ENCODE measurements at places on chromosomes 7 and 10.

- DNase-seq = no peak
These were observed 31.2 kb upstream of the FFAR4 start for GRCh38 chr10:93535293-93535692.

DNA sequence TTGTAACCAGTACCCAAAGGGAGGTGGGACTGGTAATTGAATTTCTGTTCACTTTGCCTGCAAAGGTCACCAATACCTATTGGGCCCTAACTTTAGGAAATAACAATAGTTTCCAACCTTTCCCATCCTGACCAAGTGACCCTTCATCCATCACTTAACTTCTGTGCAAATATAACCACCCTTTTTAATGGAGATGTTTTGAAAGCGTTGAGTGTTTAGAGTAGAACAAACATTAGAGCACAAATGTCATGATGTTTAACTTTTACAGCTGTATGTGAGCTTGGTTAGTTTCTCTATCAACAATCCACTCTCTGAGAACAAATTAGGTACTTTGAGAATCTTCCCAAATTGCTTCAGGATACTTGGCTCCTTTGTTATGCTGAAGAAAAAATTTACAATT lies 66.4 kb downstream of the MET start:
- no peak for DNase-seq

DNA sequence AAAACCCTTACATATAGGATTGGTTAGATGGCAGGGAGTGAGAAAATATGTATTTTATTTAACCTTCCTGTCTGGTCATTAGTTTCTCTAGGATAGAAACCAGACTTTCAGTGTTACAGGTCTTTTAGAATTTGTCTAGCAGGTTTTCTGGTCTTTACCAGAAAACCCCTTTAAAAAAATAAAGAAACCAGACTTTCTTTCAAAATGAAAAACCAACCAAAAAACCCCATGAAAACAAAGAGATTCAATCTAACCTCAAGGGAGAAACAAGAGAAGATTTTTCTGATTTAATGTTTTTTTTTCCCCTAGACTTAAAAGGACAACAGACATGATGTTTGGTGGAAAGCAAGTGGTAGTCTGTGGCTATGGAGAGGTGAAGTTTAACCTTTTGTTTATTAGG lies 28.7 kb upstream of the STRIP2 start:
- no peak for DNase-seq

GRCh38 chr7:117012696-117013095 lies 59.4 kb downstream of the ST7 start:
- DNase-seq = peak; percentile 33

DNA sequence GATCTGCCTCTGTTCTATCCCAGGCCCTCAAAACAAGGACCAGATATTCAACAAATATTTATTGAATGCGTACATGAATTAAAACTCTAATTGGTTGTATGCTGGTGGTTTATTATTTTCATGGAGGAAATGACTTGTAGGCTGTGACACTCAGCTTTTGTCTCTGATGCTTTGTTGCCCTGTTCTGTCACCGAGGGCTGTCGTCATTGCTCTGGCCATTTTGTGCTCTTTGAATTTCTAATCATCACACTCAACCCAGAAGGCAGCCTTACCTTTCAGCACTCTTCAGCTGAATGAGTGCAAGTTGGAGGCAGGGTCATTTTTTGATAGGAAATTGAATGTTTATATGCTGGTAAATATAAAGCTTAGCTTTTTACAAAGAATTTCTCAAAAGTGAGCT lies 14.5 kb downstream of the SRGN start:
- DNase-seq = no peak

DNA sequence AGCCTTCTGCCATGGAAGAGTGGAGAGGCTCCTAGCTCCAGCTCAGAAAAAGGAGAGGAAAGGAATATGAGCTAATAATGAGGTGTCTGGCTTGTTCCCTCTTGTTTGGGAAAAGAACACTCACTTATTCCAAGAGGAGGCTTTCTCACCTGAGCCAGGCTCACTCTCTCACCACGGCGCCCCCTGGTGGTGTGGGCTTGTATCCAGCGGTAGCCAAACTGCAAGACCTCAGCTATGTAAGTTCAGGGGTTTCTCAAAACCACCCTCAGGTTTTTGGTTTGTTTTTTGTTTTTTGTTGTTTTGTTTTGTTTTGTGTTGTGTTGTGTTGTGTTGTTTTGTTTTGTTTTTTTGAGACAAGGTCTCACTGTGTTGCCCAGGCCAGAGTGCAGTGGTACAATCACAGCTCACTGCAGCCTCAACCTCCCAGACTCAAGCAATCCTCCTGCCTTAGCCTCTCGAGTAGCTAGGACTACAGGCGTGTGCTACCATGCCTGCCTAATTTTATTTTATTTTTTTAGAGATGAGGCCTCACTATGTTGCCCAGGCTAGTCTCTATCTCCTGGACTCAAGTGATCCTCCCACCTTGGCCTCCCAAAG lies 124.0 kb downstream of the TMEM130 start:
- DNase-seq = peak; percentile 39

- no peak for DNase-seq
These were observed 156.3 kb downstream of the CAMK1D start for GRCh38 chr10:12505683-12506082.

DNA sequence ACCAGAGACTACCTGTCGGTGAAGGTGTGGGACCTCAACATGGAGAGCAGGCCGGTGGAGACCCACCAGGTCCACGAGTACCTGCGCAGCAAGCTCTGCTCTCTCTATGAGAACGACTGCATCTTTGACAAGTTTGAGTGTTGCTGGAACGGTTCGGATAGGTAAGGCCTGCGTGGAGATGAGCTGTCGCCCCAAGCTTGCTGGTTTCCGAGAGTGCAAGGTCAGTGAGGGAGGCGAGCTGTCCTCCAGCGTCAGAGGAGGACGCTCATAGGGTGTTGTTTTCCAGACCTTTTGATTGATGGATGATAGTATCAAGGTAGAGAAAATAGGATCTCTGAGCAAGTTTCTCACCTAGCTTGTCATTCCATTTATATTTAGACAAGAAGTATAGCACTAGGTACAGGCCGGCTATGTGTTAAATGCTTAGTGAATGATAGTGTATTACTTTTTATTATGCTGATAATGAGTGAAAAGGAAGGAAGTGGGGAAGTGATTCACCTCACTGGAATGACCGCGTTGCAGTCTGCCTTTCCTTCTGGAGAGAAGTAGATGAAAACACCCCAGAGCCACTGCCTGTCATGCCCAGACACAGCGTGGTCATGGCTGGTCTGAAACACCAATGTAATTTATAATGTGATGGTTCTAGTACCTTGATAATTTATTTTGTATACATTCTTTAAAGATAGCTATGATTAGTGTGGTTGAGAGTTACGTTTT lies 33.9 kb downstream of the BNIP3 start:
- DNase-seq = peak; percentile 92

- DNase-seq = no peak
These were observed 20.6 kb upstream of the CELF2 start for GRCh38 chr10:10996966-10997620.

- no peak for DNase-seq
These were observed 766 bp downstream of the BAMBI start for GRCh38 chr10:28677888-28678686.

DNA sequence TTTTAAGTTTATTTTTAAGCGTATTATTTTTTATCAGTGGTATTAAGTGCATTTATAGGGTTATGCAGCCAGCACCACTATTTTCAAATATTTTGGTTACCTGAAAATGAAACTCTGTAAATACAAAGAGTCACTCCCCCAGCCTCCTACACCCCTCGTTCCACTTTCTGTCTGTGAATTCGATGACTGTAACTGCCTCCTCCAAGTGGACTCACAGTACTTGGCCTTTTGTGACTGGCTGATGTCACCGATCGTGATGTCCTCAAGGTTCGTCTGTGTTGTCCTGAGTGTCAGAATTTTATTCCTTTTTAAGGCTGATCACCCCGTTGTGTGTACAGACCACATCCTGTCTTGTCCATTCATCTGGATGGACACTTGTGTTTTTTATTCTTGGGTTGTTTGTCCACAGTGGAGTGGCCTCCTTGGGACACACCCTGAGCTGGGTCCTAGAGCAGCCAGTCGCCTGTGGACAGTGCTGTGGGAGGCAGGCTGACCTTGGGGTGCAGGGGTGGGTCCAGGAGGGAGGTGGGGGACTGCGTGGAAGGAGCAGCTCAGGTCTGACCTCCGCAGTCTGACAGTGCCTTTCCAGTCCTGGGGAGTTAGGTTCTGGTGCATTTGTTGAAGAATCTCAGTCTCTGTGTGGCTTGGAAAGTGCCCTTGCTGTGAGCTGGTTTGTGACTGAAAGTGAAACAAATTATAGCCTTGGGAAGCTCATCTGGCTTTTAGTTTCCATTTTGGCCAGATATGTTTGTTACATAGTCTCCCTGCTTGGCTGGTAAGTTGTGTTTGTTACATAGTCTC lies 6.9 kb downstream of the MTG1 start:
- no peak for DNase-seq

- no peak for DNase-seq
These were observed 674 bp downstream of the MRPS24 start for GRCh38 chr7:43868681-43869005.

GRCh38 chr7:115654384-115655214 lies 376.0 kb downstream of the TFEC start:
- peak; percentile 7 for DNase-seq

DNA sequence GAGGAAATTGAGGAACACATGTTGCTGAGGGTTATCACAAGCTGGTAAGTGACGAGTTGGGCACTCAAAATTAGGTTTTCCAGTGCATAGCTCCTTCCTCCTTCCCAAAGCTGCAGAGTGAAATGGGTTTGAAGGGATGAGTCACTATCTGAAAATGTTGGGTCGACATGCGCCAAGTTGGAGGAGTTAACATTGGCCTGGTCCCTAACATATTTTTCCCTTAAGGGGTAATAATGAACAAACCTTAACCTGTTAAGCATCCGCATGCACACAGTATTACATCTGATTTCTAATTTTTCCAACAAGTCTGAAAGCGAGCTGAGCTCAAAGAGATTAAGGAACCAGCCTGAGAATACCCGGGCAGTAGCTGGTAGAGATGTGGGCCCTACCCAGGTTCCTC lies 20.7 kb upstream of the TECTB start:
- no peak for DNase-seq

DNA sequence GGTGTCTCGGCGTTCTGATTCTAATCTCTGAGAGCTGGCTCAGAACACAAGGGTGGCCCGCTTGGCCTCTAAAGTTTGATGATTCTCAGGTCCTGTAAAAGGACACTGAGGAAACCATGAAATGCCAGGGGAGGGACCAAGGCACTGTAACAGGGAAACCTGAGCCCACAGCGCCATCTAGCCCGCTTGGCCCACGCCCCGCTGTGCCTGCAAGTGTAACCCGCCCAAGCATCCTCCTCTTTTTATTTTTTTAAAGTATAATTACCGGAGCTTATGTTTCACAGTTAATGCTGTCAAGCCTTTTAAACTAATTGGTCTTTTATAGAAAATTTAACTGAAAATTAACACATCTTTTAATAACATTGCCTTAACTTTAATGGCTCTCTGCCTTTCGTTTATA lies 734.7 kb downstream of the KCNMA1 start:
- no peak for DNase-seq

DNA sequence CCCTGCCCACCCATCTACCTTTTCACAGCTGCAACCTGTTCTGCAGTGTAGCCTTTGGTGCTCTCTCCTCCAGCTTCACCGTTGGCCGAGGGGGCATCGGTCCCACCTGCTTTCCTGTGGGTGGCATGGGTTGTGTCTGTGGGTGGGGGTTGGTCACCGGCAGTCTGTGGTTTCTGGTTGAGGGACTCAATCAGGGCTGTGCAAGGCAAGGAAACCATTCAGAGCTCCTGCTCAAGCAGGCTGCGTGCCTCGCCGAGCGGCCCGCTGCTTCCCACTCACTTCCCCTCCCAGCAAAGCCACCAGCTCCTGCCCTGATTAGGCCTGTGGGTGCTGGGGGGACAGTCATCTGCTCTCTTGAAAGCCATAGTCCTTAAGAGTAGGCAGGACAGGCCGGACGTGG lies 9.8 kb downstream of the DNAJB12 start:
- DNase-seq = no peak

DNA sequence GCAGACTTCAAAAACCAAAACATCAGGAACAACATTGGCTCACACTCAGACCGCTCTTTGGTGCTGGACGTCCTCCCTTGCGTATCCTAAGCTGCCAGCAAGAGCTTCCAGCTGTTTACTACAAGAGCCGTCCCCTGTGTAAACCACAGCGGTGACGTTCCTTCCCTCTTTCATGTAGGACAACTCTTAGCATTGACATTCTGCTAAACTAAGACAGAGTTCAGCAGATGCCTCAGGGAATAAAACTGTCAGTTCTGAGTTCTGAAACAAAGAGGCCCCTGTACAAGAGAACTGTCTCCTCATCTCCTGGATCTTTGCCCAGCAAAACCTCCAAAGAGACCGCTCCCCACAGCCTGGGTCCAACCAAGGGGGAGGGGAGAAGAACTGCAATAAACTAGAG lies 57.8 kb upstream of the OPALIN start:
- no peak for DNase-seq

- no peak for DNase-seq
These were observed 913.5 kb upstream of the LRRN3 start for GRCh38 chr7:110177463-110177862.

DNA sequence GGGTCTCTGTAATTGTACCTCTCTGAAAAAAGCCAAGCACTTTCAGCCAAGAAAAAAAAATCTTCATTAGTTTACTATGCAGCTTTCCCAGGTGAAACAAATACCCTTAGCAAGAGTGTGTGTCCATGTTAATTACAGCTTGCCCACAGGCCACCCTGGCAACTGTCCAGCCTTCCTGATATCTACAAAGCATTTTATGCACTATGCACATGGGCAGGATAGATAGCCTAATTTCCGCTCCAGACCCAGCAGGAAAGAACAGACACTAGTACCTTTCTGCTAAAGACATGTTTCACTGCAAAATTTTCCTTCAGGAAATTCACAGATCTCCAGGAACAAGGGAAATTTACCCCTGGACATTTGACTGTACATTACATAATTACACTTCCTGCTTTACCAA lies 24.4 kb downstream of the CACNA2D1 start:
- DNase-seq = no peak

DNA sequence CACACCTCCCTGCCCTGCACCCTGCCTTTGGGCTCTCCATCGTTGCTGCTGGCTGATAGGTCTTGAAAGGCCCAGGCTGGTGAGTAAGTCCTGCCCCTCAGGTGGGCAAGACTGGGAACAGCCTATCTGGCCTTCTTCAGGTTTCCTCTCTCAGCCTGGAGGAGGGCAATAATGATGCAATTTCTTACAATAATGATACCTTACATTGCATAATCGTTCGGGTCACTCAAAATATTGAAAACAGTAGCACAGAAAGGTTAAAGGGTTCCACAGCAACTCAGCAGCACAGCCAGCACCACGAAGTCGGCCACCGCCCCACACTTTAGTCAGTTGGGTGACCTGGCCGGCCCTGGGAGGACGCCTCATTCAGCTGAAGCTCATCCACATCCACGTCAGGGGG lies 16.0 kb upstream of the FAM20C start:
- no peak for DNase-seq

All from hepatic stellate cell (primary cell).